HepG2 (cell line): ENCODE measurements at places on chromosomes 3 and 15.

- peak; percentile 16 for DNase-seq
Observed at GRCh38 chr3:30934208-30934550, 39.7 kb upstream of the GADL1 start.

GRCh38 chr3:50466177-50466576, 37.3 kb downstream of the CACNA2D2 start:
- DNase-seq: no peak

- peak; percentile 4 for DNase-seq
Observed at GRCh38 chr15:88193415-88193814, 63.1 kb downstream of the NTRK3 start.

DNA sequence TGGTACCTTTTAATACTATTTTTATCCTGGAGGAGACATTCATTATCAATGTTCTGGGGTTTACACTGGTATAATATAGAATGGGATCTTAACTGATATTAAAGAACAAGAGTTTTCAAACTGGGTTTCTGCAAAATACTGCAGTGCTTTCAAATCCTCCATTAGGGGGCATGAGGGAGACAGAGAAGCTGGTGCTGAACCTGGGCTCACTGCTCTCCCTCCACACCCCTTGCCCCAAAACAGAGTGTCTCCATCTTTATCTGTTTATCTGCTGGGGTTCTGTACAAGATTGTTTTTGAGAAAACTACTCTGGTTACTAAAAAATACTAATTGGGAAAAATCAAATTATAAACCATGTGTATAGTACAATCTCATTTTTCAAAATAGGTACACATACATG, 41.7 kb downstream of the CADPS start:
- peak; percentile 1 for DNase-seq

GRCh38 chr3:133413161-133414020, 13.5 kb downstream of the BFSP2 start:
- DNase-seq: no peak

- no peak for DNase-seq
Observed at GRCh38 chr3:63092515-63092914, 185.6 kb upstream of the SYNPR start.

- DNase-seq: peak; percentile 3
Observed at GRCh38 chr15:92205255-92205739, 188.4 kb upstream of the ST8SIA2 start.

- DNase-seq: no peak
Observed at GRCh38 chr3:59660376-59660775, 610.6 kb upstream of the CFAP20DC start.

DNA sequence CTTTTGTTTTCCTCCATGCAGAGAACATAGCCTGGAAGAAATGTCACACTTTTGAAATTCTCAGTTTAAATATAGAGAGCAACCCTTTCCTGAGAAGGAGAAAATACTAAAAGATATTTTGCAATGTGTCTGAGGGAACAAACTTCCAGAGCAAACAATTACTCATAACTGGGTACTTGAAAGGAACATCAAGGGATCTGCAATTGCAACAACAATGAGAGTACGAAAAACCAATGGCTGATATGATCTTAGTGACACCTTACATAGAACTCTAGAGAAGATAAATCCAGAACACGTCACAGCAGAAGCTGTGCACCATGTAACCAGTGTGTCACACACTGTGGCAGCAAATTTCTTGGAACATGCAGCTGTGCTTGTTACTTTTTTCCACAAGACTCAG, 14.6 kb upstream of the ARPP21 start:
- DNase-seq: no peak

DNA sequence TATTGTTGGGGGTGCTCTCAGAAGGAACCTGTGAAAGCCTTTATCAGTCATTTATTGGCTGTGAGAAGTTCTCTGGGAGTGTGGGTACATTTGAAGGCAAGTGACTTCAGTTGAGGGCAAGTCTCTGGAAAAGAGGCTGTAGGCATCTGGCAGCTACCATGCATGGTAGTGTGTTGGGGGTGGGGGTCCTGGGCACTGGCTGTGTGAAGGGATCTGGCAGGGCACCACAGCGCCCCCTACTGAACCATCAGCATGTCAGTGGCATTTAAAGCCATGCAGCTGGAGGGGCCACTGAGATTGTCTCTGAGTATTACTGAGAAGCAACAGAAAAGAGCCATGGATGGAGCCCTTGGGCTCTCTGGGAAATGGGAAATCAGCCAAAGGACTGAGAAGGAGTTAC, 30.6 kb downstream of the CRTAP start:
- peak; percentile 10 for DNase-seq
